ENCODE measurements at places on chromosomes 2 and 18.

DNA sequence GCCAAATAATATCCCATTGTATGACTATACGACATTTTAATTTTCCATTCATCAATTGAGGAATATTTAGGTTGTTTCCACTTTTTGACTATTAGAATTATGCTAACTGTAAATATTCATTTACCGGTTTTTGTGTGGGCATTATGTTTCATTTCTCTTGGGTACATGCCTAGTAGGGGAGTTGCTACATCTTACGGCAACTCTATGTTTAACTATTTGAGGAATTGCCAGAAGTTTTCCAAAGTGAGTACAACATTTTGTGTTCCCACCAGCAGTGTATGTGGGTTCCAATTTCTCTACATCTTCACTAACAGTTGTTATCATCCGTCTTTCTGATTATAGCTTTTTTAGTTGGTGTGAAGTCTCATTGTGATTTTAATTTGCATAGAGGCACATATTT lies 1.6 kb upstream of the KDSR start:
- no peak for DNase-seq

DNA sequence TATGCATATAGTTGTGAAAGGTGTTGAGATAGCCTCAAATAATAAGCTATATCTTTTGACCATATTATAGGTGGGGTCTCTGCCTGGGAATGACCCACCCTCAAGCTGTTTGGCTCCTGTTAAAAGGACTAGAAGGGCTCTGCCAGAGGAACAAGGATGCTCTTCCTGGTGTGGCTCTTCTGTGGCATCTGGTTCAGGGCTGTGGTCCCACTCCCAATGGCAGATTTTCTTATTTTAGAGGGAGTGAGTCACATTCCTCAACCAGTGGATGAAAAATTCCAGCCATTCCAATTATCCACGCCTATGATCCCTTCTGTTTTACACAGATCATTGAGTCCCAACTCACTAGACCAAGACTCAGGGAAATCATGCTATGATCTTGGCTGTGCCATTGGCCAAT lies 119.9 kb downstream of the PARD3B start:
- no peak for DNase-seq

- DNase-seq: no peak
Measured at GRCh38 chr2:84452624-84453023, 6.5 kb downstream of the SUCLG1 start.

DNA sequence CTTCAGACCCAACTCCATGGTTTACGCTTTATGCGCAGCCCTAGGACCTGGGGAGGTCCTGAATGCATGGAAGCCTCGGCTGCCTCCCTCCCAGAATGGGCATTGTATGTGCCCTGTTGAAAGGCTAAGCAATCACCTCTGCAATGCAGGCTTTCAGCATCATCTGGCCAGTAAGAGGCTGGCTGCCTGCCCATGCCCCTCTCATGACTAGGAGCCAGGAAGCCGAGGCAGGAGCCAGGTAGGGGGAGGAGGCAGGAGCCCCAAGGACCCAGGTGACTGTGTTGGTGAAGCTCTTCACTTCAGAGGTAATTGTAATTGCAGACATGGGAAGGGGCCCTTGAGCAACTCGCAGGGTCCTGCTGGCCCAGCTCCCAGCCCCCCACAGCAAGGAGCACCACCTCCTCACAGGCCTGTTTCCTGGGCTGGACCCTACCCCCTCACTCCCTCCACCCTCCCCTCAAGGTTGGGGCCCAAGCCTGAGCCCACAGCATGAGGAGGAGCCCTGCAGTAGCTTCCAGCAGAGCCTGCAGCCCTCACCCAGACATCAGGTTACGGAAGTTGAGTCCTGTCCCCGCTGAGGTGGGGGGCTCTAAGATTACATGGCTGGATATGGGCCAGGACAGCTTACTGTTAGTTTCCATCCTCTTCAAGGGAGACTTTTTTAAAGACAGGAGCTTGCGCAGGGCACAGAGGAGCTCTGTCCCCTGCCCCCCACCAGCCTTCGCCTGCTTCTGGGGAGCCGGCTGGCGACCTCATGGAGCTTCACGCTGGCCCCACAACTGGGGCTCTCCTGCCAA lies 21.9 kb downstream of the CRACDL start:
- DNase-seq: no peak

- no peak for DNase-seq
Measured at GRCh38 chr2:233572468-233572867, 5.9 kb upstream of the USP40 start.

- DNase-seq: no peak
Measured at GRCh38 chr2:232465061-232465460, 9.1 kb downstream of the ALPI start.
